Right ventricle myocardium inferior (tissue), 1 donor: ENCODE measurements at places on chromosomes 5 and 9. TPM values are rescaled to one million over a fixed set of nuclear protein-coding genes. Genes with fewer than 3 reads are reported as not detected.

Gene PCDHAC2
- 0.30 TPM for total RNA-seq

DNA sequence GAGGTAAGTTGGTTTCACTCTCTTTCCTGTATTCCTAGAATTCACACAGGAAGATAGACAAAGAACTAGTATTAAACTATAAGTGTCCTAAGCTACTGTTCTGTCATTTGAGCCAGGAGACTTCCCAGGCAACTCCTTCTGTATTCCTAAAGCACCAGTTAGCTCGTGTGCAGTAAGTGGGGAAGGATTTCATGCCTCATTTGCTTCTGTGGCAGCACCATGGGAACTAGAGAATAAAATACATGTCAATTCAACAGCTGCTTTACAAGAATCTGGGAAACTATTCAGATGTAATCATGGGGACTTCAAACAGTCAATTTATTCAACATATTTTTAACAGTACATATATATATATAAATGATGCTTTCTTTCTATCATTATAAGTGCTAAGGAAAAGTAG is 762.3 kb downstream of the PRELID2 start:
- DNase-seq: no peak

Gene LURAP1L
- total RNA-seq: 1.9 TPM

DNA sequence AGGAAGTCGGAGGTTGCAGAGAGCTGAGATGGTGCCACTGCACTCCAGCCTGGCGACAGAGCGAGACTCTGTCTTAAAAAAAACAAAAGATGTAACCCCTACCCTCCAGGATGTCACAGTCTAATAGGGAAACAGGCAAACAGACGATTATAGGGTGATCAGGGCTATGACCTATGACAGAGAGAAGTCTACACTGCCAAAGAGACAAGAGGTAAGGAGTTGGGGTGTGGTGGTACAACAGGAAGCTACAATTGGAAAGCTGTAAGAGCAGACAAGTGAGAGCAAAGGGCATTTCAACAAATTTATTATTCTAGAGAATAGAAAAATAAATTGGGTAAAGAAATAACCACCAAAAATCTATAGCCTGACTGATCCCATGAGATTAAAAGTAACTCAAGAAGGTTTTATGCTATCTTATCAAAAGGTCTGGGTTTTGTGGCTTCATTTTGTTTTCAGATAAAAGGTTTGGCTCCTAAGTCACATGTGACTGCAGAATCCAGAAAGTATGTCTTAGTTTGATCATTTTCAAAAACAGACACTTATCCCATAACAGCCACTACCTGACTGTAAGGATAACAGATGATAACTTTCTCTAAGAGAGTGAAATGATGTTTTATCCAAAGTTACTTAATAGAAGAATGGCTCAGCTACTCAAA is 7.3 kb downstream of the CDC26 start:
- DNase-seq: no peak

Gene DPYSL3
- 22.1 TPM for total RNA-seq

- no peak for DNase-seq
These were observed 96.5 kb downstream of the XRCC4 start for GRCh38 chr5:83173826-83174225.

DNA sequence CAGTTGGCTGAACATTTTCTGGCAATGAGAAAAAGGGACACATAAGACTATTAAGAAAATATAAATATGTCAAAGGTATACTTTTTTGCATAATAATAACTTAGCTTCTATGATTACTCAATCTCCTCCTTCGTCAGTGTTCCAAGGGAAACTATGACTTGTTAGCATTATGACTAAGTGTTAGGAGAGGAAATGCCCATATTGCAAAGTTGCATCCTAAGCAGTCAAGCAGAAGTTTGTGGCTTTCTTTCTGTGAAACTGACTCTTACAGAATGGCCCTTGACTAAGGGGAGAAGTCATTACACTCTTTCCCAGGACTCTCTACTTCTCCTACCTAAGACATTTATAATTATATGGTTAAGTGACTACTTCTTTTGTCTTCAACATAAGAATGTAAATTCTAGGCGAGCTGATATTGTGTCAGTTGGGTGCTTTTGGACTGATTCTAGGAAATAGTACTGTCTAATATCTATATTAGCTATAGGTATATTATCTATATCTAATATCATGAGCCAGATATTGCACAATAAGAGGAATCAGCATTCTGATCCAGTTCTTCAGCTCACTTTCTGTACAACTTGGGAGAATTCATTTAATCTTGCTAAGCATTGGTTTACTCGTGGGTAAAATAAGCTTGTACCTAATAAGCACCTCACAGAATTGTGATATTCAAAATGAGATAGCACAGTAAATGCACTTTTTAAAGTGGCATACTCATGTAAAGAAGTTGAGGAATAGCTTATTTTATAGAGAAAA is 16.4 kb upstream of the SPINK6 start:
- no peak for DNase-seq

- DNase-seq: no peak
These were observed 88.7 kb upstream of the RASEF start for GRCh38 chr9:83151627-83152137.

DNA sequence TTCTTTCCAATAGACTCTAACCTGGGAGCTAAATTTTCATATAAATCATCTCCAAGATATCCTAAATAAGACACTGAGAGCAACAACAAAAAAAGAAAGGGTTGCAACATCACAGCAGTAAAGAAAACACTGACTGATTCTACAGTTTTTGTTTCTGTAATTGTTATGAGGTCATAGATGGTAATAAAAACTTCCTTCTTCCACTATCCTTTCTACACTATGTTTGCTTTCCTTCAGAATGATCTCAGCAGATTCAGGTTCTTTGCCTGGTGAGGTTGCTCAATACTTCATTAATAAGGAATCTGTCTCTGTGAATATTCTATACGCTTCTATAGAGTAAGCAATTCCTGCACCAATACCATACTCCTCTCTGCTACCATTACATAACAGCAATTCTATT is 835.6 kb upstream of the GRAMD2B start:
- no peak for DNase-seq

Gene ZNF782
- 3.1 TPM for total RNA-seq

DNA sequence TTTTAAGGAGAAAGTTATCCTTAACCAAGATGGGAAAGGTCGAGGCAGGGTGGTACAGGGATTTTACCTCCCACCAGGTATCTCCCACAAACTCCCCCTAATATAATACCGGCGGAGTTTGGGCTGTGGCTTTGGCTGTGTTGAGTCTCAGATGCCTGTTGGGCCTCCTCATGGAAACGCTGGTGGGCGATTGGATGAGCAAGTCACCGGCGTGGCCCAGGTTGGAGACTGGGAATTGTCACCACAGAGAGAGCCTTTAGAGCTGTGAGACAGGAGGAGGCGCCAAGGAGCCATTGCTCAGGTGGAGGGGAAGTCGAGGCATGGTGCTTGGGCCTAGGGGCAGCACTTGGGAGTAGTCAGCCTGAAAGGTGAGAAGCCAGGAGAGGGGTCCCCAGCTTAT is 3.4 kb upstream of the CAMSAP1 start:
- no peak for DNase-seq

DNA sequence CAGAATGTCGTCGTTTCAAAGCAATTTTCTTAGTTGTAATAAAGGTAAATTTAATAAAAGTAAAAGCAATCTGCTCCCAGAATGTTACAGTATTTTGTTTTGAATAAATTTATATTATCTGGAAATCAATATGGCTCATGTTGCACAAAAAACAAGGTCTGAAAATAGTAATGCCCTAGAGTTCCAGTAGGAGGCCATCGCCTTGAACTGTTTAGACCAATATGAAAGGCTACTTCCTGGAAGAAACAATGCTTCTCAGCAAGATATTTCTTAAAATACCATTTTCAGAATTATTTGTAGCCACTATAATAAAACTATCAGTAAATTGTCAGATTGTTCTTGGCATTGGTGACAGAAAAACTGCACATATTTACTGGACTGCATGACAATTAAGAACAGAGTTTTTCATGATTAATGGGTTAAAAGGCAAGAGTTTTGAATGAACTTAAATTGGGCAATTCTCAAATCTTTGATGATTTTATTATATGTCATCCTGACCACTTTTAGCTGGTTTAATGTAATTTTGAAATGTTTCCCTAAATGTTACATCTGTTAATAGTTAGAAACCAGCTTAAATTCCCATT is 153.2 kb downstream of the COMMD10 start:
- no peak for DNase-seq

DNA sequence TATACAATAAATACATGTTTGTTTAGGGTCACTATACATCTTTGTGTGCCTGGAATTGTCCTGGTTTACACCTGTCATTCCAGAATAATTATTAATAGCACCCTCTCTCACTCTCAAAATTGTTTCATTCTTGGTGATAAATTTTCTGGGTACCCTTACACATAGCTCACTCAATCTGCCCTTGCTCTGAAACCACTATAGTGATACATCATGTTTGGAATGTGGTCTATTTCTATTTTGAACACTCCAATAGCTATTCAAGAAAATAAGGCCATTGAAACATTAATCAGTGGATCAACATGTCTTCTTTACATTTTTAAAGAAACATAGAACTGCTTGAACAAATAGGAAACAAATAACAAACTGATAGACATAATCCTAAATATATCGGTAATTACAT is 158.7 kb downstream of the ARRDC3 start:
- no peak for DNase-seq

GRCh38 chr5:167947306-167947705 is 344.1 kb upstream of the WWC1 start:
- DNase-seq: no peak

DNA sequence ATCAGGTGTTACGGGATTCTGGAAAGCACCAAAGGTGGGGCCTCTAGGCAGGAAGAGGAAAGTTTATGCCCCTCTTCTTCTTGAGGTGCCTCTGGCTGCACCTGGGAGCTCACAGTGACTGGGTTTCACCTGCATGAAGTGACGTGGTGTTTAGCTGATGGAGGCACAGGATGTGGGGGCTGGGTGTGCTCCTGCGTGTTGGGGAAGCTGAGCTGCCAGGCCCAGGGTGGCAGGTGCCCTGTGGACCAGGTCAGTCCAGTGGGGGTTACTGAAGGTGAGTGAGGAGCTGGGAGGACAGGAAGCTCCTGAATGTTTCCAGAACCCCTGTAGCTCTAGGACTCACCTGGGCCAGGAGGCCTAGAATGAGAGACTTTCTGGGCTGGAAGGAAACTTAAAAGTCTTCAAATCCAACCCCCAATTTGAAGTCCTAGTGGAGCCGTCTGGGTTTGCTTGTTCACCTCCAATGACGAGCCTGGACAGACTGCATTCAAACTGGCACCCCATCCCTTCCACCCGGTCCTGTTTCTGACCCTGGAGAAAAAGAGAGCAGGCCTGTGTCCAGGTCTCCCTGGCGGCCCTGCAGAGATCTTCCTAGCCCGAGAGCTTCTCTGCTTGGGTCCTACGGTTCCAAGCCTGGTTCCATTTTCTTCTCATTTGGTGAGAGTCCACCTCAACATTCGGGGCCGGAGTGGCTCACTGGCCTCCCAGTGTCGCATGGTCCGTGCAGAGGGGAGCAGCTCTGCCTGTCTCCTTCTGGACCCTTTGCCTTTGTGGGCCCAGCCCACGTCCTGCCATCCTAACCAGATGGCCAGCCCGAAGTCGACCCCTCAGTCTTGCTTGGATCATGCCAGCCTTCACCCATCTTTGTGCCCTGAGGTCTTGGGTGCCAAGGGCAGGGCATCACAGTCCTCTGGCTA is 22.3 kb downstream of the TRAF1 start:
- DNase-seq: no peak

GRCh38 chr9:28502189-28502588 is 928.9 kb upstream of the C9orf72 start:
- DNase-seq: no peak

GRCh38 chr9:131418143-131419025 is 24.5 kb downstream of the PRRC2B start:
- DNase-seq: no peak

- DNase-seq: no peak
These were observed 155.2 kb downstream of the GAS1 start for GRCh38 chr9:86792136-86792535.

GRCh38 chr5:141534492-141535213 is 45.8 kb downstream of the PCDHGC5 start:
- no peak for DNase-seq

Gene PCDHA4
- total RNA-seq: 0.08 TPM

- DNase-seq: no peak
These were observed 116.7 kb downstream of the UGCG start for GRCh38 chr9:112013266-112013665.

GRCh38 chr9:2525147-2525546 is 96.4 kb upstream of the VLDLR start:
- DNase-seq: no peak

Gene FBP2
- total RNA-seq: 0.54 TPM

DNA sequence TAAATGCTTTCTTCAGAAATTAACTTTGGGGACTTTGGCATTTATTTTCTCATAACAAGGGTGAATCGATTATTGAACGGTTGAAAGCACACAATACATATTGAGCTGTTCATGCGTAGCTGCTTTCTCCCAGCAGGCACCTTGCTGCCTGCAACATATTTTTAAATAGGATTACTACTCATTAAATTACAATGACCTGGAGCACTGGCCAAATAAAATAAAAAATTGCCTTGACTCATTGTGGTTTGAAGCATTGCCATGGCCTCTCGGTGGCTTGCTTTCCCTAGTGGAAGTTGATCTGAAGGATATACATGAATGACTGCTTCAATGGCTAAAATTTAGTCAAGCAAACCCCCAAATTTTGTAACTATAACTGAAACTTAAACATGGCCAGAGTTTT is 181.6 kb upstream of the NUDT12 start:
- no peak for DNase-seq

- no peak for DNase-seq
These were observed 446.4 kb downstream of the ISL1 start for GRCh38 chr5:51829691-51830090.

GRCh38 chr5:37735649-37736347 is 104.0 kb downstream of the GDNF start:
- no peak for DNase-seq

DNA sequence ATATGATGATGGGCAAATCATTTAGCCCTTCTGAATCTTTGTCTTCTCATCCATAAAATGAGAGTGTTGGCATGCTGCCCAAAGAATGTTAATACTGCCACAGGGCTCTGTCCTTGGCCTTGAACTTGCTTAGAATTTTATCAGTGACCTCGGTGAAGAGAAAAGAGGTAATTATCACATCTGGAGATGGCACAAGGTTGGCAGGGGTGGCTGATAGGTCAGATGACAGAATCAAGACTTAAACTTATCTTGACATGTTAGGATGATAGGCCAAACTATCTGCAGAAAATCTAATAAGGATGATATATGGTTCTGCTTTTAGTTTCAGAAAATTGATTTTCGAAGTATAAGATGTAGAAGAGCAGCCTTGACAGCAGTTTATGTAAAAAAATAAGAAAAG is 599.1 kb upstream of the CLINT1 start:
- no peak for DNase-seq
